CD4-positive, alpha-beta T cell (primary cell): ENCODE measurements at places on chromosomes 16 and 17. TPM values are rescaled to one million over a fixed set of nuclear protein-coding genes. Genes with fewer than 3 reads are reported as not detected.

DNA sequence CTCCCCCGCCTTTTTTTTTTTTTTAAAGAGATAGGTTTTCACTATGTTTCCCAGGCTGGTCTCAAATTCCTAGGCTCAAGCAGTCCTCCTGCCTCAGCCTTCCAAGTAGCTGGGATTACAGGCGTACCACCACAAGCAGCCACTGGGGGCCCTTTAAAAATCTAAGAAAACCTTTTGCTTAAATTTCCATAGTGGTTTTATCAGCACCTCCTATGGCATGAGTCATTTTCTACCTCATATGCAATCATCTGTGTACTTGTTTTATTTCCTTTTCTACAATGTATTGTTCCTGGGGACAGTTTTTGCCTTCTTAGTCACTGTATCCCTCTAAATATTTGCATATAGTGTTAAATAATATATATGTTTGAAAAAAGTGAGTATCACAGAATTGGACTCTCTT, 29.2 kb downstream of the GNA13 start:
- H3K27me3 ChIP-seq, result no peaks in the 10 kb centered on the region
- peaks cover 48% of the 10 kb centered on the region for H3K4me1 ChIP-seq
- H3K27ac ChIP-seq, result no peak overlapping the region
- DNase-seq, result peak; percentile 51
- H3K36me3 ChIP-seq, result peaks cover 12% of the 10 kb centered on the region

- DNase-seq, result no peak
- peaks cover 56% of the 10 kb centered on the region for H3K4me1 ChIP-seq
- peaks cover 25% of the 10 kb centered on the region for H3K36me3 ChIP-seq
- no peaks in the 10 kb centered on the region for H3K27me3 ChIP-seq
- peak overlapping the region; percentile 86 for H3K4me3 ChIP-seq
Measured at GRCh38 chr17:49762151-49762941, 1.6 kb downstream of the FAM117A start.

DNA sequence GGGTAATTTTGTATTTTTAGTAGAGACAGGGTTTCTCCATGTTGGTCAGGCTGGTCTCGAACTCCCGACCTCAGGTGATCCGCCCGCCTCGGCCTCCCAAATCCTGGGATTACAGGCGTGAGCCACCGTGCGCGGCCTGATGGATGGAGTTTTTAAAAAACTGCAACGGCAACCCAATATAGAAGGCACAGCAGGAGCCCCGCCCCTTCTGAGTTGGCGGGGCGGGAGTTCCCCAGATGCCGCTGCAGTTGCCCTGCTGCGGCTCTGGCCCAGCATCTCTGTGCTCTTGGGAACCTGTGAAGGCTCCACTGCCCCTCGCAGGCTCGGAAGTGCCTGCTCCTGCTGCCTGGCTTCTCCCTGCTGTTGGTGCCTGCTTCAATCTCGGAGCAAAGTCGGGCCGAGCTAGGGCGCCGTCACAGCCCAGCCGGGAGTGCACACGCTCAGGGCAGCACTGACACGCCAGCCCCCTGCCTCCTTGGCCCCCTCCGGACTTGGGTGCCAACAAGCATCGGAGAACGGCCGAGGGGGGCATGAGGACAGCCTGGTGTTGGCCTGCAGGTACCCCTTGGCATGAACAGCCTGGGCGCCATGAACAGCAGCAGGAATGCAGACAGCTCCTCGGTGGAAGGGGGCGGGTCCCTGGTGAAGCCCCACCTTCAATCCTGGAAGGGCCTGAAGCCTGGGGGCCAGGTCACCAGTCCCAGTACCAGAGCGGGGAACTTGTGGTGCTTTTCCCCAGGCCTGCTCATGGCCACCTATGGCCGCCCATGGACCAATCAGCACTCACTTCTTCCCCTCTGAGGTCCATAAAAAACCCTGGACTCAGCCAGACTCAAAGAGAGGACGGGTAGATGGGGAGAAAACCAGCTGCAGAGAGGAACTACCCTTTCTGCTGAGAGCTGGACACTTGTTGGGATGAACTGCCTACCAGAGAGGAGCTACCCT, 2.3 kb upstream of the NT5M start:
- DNase-seq, result peak; percentile 81
- peak overlapping the region; percentile 42 for H3K4me3 ChIP-seq
- H3K36me3 ChIP-seq, result no peaks in the 10 kb centered on the region
- H3K27me3 ChIP-seq, result no peaks in the 10 kb centered on the region
- H3K27ac ChIP-seq, result no peak overlapping the region

DNA sequence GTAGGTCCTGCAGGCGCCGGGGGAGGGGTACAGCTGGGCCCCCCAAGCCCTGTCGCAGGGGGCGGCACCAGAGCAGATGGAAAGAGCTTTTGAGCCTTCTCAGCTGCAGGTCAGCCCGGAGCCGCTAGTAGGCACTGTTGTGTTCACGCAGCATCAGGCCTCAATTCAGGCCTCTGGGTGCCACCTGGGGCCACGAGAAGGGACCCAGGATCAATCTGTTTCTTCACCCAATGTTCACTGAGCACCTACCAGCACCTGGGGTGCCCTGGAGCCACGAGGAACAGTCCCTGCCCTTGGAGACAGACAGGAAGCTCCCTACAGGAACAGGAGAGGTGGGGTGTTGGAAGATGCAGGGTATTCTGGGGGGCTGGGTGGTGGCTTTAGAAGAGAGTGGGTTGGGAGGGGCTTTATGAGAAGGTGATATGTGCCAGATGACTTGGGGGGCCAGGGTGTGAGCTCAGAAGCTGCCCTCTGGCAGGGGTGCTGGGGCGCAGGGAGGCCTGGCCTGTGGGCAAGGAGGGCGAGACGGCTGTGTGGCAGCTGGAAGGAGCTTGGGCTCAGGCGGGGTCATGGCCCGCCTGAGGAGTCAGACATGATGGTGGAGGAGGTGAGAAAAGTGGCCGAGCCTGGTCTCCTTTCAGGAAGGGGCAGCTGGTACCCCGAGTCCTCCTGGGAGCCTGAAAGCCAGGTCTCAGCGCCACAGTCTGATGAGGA, 121.9 kb upstream of the GSE1 start:
- H3K4me1 ChIP-seq, result peaks cover 7% of the 10 kb centered on the region
- DNase-seq, result peak; percentile 23

The GID4 gene
- total RNA-seq, result 3.7 TPM

The VWA3A gene
- total RNA-seq, result 0.47 TPM

The RNFT1 gene
- 19.9 TPM for total RNA-seq
